ENCODE measurements at places on chromosomes 3 and 15.

GRCh38 chr3:183233966-183234365 is 19.1 kb upstream of the B3GNT5 start:
- DNase-seq, result no peak

GRCh38 chr3:171356251-171356650 is 104.0 kb downstream of the TNIK start:
- DNase-seq, result no peak

GRCh38 chr3:102105193-102105592 is 255.9 kb downstream of the NFKBIZ start:
- no peak for DNase-seq

DNA sequence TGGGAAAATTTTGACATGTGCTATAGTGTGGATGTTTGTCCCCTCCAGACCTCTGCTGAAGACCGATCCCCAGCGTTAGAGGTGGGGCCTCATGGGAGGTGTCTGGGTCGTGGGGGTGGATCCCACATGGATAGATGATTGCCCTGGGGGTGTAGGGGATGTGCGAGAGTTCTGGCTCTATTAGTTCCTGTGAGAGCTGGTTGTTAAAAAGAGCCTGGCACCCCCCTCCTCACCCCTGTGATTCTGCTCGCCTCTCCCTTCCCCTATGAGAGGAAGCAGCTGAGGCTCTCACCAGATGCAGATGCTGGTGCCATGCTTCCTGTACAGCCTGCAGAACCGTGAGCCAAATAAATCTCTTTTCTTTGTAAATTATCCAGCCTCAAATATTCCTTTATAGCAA is 67.4 kb downstream of the ATP10A start:
- DNase-seq, result no peak

DNA sequence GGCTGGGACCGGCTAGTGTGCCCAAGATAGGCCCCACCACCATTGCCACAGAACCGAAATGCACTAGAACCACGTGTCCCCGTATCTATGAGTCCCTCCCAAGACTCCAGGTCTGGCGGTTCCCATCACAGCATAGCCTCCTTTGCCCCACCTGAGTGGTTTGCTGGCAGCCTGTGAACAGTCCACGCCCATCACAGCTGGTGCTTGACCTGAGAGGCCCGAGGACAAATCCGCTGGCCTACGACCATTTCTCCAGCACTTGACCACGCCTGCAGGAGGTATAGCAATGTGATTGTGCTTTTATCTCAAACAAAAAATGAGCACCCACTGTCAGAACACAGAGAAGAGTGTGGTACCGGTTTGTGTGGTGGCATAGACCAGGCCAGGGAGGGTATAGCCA is 736.7 kb upstream of the GBE1 start:
- no peak for DNase-seq

DNA sequence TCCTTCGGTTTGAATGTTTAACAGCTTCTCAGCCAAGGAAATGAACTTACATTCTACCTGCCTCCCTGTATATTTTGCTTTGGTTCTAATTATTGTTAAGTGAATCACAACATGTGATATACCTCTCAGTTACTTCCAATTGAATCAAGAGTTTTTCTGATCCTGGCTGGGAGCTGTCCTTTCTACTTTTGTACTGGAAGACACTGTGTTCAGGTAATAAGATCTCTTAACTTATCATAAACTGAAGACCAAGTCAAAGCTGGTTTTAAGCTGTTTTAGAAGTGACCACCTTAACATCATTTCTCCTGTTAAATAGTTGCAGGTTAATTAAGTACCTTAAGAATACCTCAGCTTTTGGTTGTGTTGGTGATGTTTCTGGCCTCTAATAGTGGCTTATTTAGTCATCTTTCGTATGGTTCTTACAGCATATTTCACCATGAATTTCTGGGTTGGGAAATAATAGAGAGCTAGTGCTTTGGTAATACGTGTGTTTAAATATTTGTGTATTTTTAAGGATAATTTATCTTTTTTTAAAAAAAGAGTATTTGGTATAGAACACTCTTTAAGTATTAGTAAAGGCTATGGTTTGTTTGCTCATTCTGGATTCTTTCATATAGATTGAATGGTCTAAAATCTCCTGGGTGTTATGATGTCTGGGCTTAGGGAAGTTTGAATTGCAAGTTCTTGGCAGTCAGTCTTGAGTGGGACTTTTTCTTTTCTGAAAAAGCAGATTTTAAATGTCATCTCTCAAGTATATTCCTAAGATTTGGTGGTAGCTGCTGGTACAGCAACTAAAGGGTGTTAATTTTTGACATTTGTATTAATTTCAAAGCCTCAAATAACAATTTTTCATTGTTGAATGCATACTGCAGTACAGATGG is 1.6 kb downstream of the RAB8B start:
- DNase-seq, result no peak

- DNase-seq, result no peak
Measured at GRCh38 chr15:69798481-69799250, 299.1 kb downstream of the TLE3 start.

DNA sequence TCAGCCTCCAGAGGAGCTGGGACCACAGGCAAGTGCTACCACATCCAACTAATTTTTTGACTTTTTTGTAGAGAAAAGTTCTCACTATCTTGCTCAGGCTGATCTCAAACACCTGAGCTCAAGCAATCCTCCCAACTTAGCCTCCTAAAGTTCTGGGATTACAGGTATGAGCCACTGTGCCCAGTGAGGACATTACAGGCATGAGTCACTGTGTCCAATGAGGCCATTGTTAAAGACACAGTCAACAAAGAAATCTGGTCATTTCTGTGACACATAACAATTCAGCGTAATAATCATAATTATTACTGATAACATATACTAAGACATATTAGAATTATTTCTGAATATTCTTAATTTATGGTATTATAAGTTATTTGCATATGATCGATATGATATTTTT is 463.4 kb upstream of the NDN start:
- no peak for DNase-seq

Data from activated CD4-positive, alpha-beta T cell treated with anti-CD3 and anti-CD28 coated beads for 4 hours (primary cell).